ENCODE measurements at places on chromosomes 7 and 10.

DNA sequence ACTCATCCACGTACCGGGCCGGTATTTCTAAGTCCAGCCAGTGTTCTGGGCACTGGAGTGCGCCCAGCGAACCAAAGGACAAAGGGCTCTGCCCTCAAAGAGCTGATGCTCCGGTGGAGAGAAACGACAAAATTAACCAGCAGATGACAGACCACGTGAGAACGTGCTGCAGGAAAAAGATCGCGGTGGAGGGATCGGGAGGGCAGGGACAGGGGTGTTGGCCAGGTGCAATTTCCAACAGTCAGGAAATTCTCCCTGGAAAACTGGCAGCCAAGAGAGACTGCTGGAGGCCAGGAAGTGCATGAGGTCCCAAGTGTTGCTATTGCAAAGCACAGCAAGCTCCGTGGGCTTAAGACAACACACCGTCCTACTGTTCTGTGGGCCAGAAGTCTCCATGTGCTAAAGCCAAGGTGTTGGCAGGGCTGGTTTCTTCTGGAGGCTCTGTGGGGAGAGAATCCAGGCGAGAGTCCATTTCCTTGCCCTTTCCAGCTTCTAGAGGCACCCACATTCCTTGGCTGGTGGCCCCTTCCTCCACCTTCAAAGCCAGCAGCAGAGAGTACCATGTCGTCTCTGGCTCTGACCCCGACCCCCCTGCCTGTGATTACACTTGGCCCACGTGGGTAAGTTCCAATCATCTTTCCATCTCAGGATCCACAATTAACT, 21.3 kb upstream of the AMZ1 start:
- DNase-seq, result no peak

- no peak for DNase-seq
These were observed 13.1 kb upstream of the UCMA start for GRCh38 chr10:13247246-13247645.

DNA sequence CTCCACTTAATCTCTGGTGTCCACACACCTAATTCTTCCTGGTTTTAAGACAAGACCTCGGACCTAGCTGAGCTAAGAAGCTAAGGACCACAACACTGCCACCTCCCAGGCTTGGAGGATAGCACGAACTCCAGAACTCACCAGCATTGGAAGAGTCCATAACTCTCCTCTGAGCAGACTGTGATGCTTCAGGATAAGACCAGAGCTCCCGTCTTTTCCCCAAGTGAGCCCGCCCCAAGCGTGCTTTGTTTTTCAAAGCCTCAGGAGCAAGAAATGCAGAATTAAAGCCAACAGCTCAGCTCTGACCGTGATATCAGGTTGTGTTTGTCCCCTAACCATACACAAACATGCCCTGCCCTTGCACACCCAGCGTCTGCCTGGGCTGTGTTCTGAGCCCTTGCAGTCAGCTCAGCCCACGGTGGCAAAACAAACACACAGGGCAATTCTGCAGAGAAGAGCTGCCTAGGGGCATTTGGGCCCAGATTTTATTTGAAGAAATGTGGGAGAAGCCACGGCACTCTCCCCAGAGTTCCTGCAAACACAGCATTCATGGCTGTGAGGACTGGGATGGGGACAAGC, 145.4 kb downstream of the WDR11 start:
- DNase-seq, result no peak

- no peak for DNase-seq
These were observed 47.0 kb downstream of the CDH23 start for GRCh38 chr10:71443676-71444075.

GRCh38 chr10:7320072-7320471, 90.8 kb downstream of the SFMBT2 start:
- no peak for DNase-seq

GRCh38 chr10:22684699-22685098, 29.7 kb downstream of the PIP4K2A start:
- DNase-seq, result no peak

DNA sequence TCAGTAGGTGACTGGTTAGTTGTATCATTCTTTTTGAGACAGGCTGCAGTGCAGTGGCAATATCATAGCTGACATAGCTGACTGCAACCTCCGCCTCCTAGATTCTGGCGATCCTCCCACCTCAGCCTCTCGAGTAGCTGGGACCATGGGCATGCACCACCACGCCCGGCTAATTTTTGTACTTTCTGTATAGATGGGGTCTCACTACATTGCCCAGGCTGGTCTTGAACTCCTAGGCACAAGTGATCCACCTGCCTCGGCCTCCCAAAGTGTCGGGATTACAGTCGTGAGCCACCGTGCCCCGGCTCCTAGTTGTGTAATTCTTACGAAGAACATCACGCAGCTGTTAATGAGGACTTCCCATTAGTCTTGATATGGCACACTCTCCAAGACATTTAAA, 123.4 kb upstream of the VKORC1L1 start:
- no peak for DNase-seq

DNA sequence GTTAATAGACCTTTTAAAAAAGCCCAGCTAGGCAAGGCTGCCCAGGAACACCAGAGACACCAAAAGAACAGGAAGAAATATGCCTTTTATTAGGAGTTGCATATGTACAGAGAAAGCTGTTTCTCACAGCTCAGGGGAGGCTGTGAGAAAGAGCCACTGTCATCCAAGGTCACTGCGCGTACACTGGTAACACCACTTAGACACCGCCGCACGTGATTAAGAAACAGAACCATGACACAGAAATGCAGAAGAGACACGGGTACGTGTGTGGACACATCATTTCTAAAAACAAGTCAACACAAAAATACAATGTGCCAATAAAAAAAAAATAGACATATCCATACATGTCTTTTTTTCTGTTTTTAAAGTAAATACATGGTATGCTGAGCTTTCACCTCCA, 705.6 kb downstream of the PARD3 start:
- no peak for DNase-seq

GRCh38 chr10:34449836-34450235, 365.3 kb downstream of the PARD3 start:
- DNase-seq, result no peak

DNA sequence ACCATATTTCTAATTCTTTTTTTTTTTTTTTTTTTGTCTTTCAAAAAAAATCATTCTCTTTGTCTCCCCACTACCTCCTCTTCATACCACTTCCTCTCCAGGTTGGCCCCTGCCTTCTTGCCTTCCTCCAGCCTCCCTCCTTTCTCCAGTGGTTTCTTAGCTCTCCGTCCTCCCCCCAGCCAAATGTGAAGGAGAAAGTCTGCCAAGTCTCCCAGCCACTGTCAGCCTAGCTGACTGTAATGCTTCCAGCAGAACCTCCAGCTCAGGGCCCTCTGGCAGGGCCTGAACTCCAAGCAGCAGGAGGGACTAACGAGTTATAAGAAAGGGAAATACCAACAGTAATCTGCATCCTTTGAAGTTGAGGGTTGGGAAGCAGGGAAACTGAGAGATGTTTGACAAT, 35.5 kb upstream of the BICC1 start:
- DNase-seq, result no peak

- DNase-seq, result no peak
These were observed 10.9 kb upstream of the IKZF1 start for GRCh38 chr7:50293509-50294179.

All from activated T-cell treated with anti-CD3 and anti-CD28 coated beads, Interleukin-2, amount 50 U/mL, for 1 hour (primary cell).